ENCODE measurements at places on chromosomes 4 and X. TPM values are rescaled to one million over a fixed set of nuclear protein-coding genes. Genes with fewer than 3 reads are reported as not detected.
A peak's percentile ranks its signal among the peaks of the same experiment; 100 is the strongest.

Gene PAGE2B
- total RNA-seq: not detected

Gene DAPP1
- 0.38 TPM for total RNA-seq

Gene TIGD4
- 1.8 TPM for total RNA-seq

Gene KLHL15
- 12.8 TPM for total RNA-seq

Gene HELT
- total RNA-seq: not detected

Gene TCEAL5
- 0.88 TPM for total RNA-seq

Gene HELQ
- total RNA-seq: 26.5 TPM

Gene SOD3
- total RNA-seq: 215 TPM

DNA sequence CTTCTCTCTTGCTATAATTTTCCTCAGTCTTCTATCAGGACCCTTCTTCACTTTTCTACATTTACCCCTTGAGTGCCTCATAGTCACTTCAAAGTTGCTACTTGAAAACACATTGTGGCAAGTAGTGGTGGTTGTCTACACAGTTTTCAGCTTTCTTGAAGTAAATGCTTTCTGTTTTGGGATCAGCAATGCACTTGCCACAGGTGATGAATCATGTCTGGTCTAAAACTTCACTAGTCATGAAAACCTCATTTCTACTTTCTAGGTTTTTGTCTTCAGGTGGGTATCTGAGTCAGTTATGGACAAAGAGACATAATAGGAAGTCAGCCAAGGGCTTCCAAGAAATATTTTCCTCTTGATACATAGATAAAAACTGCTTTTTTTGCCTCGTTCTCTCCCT is 359.2 kb downstream of the CCSER1 start:
- DNase-seq: no peak
- H3K27ac ChIP-seq: no peak overlapping the region
- no peaks in the 10 kb centered on the region for H3K36me3 ChIP-seq
- H3K4me1 ChIP-seq: no peaks in the 10 kb centered on the region

DNA sequence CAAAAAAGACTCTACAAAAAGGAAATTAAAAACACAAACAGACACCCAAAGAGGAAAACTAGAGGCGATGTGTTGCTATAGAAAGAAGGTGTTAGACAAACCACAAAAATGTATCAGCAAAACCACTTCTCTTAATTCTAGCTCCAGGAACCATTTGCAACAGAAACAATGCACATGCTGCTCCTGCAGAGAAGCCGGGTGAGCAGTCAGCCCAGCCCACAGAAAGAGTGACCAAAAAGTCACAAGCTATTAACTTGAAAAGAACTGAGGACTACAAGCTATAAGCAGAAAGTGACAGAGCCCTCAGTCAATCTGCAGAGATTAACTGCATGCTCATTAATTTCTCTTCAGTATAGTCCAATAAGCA is 96.2 kb upstream of the KLHL13 start:
- H3K27me3 ChIP-seq: no peaks in the 10 kb centered on the region
- no peak overlapping the region for H3K4me3 ChIP-seq
- H3K36me3 ChIP-seq: no peaks in the 10 kb centered on the region
- H3K27ac ChIP-seq: no peak overlapping the region
- DNase-seq: no peak

- H3K4me1 ChIP-seq: peaks cover 13% of the 10 kb centered on the region
- H3K27ac ChIP-seq: peak overlapping the region; percentile 62
- no peaks in the 10 kb centered on the region for H3K36me3 ChIP-seq
- H3K27me3 ChIP-seq: peaks cover 4% of the 10 kb centered on the region
- no peak overlapping the region for H3K4me3 ChIP-seq
Measured at GRCh38 chrX:68420559-68420958, 12.7 kb downstream of the OPHN1 start.

- no peaks in the 10 kb centered on the region for H3K36me3 ChIP-seq
- H3K4me3 ChIP-seq: no peak overlapping the region
- H3K27ac ChIP-seq: no peak overlapping the region
- H3K27me3 ChIP-seq: no peaks in the 10 kb centered on the region
- DNase-seq: no peak
- no peaks in the 10 kb centered on the region for H3K4me1 ChIP-seq
Measured at GRCh38 chrX:86237482-86237881, 89.2 kb downstream of the DACH2 start.

DNA sequence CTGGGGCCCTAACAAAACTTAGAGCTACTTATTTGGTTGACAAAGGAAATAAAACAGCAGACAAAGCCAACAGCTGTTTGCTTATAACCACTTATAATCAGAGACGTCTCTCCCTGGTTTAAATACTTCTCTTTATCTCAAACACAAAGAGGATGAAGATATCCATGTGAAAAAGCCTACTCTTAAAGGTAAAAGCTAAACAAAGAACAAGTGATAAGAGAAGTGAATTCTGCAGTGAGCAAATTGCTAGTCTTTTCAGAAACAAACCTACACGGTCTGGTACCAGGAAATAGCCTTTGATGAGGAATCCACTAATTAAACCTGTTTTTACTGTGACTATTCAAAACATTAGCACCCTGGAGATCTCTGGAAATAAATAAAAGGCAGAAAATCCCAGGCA is 46.7 kb downstream of the GRIA3 start:
- no peaks in the 10 kb centered on the region for H3K36me3 ChIP-seq
- DNase-seq: no peak
- H3K27ac ChIP-seq: no peak overlapping the region
- no peaks in the 10 kb centered on the region for H3K27me3 ChIP-seq
- no peak overlapping the region for H3K4me3 ChIP-seq
- H3K4me1 ChIP-seq: no peaks in the 10 kb centered on the region

DNA sequence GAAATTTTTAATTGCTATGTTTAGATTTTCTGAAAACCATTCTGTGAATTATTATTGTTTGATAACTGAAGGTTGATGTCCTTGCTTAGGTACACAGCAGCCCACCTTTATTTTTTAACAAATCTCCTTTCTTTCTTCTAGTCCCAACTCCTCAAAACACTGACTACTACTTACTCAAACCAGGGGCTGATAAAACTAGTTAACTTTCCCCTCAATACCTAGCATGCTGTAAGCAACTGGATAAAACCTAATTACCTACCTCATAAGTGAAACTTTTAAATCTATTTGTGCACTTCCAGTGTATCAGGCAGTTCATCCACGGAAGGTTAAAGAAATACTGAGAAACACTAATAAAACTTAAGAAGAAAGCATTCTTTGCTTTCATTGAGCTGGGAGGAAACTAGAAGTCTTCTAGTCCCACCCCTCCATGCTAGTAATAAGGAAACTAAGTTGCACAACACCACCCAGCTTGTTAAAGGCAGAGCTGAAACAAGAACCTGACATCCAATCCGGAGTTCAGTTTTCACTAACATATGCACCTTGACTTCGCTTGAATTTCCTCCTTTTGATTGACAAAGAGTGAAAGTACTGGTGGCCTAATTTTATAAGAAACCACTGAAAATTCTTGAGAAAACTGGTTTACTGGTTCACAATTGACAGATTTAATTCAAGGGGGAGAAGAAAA is 180.2 kb upstream of the TET2 start:
- no peak for DNase-seq
- H3K27ac ChIP-seq: no peak overlapping the region
- H3K36me3 ChIP-seq: no peaks in the 10 kb centered on the region
- no peaks in the 10 kb centered on the region for H3K27me3 ChIP-seq
- H3K4me1 ChIP-seq: no peaks in the 10 kb centered on the region

- no peak for DNase-seq
- H3K27me3 ChIP-seq: no peaks in the 10 kb centered on the region
- no peak overlapping the region for H3K4me3 ChIP-seq
Measured at GRCh38 chr4:152784490-152785350, 5.0 kb downstream of the ARFIP1 start.

- no peaks in the 10 kb centered on the region for H3K4me1 ChIP-seq
- DNase-seq: no peak
- no peaks in the 10 kb centered on the region for H3K27me3 ChIP-seq
- H3K27ac ChIP-seq: no peak overlapping the region
Measured at GRCh38 chr4:76053730-76054129, 17.9 kb upstream of the CXCL11 start.

DNA sequence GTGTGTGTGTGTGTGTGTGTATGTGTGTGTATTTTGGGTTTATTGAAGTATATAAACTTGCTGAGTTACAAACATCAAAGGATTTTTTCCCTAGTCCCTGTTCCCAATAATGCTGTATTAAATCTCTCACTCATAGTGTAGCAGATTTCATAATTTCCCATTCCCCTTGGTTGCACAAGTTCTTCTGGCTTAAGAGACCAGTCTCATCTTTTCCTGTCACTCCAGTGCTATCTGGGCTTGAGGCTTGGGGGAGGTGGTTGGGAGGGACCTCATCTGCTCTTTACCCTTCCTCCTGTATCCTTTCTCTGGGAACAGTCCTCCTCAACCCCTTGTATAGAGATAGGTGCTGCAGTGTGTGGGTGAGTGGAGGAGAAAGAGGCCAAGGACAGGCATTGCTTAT is 285.4 kb upstream of the BOD1L1 start:
- DNase-seq: no peak
- no peaks in the 10 kb centered on the region for H3K4me1 ChIP-seq
- no peak overlapping the region for H3K4me3 ChIP-seq
- H3K27ac ChIP-seq: no peak overlapping the region
- no peaks in the 10 kb centered on the region for H3K36me3 ChIP-seq

DNA sequence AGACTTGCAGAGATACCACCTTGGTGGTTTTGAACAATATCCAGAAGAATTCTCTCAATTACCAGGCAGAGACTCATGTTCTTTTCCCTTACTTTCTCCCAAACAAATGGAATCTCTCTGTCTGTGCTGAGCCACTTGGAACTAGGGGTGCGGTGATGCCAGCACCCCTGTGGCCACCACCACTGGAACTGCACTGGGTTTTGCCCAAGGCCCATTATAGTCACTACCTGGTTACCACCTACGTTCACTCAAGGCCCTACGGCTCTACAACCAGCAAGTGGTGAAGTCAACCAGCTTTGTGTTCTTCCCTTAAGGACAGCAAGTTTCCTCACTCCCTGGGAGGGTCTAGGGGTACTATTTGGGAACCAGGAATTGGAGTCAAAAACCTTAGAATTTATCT is 1183.7 kb downstream of the FSTL5 start:
- H3K4me3 ChIP-seq: no peak overlapping the region
- no peak for DNase-seq
- H3K27ac ChIP-seq: no peak overlapping the region
- H3K4me1 ChIP-seq: no peaks in the 10 kb centered on the region
- no peaks in the 10 kb centered on the region for H3K36me3 ChIP-seq

DNA sequence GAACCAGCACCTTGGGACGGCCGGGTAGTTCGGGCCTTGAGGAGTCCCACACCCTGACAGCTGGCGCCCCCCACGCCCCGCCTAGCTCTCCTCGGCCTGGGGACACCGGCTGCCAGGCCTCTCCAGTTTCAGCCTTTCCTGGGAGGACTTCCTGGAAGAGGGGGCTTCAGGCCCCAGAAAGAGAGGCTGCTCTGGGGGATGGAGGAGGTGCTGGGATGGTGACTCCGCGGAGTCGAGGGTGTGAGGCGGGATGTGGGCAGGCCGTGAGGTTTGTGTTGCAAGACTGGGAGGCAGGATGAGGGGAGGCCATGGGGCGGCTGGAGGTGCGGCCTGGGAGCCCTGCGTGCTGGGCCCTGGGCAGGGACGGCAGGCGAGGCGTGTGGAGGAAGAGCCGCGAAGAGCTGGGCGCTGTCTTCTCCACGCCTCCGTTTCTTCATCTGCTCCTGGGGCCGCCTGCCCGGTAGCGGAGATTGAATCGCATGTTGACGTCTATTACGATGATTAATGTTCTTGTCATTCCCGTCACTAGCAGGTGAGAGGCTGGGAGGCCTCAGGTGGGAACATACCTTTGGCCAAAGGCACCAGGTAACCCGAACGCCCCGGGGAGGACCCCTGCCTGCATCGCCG is 918 bp upstream of the FGFRL1 start:
- H3K36me3 ChIP-seq: no peaks in the 10 kb centered on the region
- peak overlapping the region; percentile 50 for H3K27ac ChIP-seq
- H3K27me3 ChIP-seq: no peaks in the 10 kb centered on the region
- H3K4me1 ChIP-seq: peaks cover 34% of the 10 kb centered on the region
- peak; percentile 55 for DNase-seq

DNA sequence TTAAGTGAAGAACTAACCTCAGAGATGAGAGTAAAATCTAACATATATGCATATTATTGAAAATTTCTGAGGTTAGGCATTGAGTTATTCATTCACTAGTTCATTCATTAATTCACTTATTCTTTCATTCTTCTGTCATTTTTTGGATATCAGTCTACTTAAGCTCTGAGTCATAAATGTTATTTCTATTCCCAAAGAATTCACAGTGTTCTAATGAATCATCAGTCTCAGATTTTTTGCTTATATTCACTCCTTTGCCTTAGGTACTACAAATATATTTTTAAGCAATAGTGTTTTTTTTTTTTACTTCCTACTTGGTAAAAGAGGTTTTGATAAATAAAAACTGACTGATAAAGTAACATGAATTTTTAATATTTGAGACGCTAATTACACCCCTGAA is 95.2 kb upstream of the DKK2 start:
- no peak overlapping the region for H3K27ac ChIP-seq
- no peaks in the 10 kb centered on the region for H3K4me1 ChIP-seq
- no peaks in the 10 kb centered on the region for H3K27me3 ChIP-seq
- no peaks in the 10 kb centered on the region for H3K36me3 ChIP-seq
- DNase-seq: no peak
- no peak overlapping the region for H3K4me3 ChIP-seq

GRCh38 chrX:119971184-119971583 is 27.6 kb upstream of the NKAP start:
- no peak overlapping the region for H3K4me3 ChIP-seq
- no peaks in the 10 kb centered on the region for H3K36me3 ChIP-seq
- H3K27me3 ChIP-seq: no peaks in the 10 kb centered on the region
- H3K4me1 ChIP-seq: no peaks in the 10 kb centered on the region
- no peak for DNase-seq
- H3K27ac ChIP-seq: no peak overlapping the region

DNA sequence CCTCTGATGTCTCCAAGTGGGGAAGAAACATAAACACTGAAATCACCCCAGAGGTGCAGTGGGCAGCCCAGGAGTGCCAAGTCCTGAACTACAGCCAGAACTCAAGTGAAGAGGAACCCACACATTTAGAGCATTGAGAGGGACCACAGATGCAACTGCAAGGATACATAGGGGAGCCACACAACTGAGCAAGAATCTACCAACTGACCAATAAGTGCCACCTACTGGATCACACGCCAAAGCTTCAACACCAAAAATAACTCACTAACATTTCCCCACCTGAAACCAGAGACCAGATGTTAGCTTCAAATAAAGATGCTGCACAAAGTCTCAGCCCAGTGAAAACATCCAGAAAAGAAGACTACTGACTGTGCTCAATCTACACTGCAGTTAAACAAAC is 276.7 kb upstream of the GRIA3 start:
- no peak overlapping the region for H3K27ac ChIP-seq
- H3K4me3 ChIP-seq: no peak overlapping the region
- no peaks in the 10 kb centered on the region for H3K4me1 ChIP-seq

DNA sequence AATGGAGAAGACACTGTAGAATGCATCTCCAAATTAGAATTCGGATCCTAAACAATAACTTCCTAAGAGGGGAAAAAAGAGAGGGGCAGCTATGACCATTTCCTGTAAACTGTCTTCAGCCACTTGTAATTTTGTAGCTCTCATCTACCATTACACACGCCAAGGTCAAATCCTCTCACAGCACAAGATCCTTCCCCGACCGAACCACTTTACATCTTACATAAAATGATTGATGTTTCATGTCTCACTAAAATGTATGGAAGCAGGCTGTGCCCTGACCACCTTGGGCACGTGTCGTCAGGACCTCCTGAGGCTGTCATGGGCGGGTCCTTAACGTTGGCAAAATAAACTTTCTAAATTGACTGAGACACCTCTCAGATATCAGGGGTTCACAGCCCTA is 24.1 kb upstream of the PBDC1 start:
- peak overlapping the region; percentile 70 for H3K27ac ChIP-seq
- peaks cover 19% of the 10 kb centered on the region for H3K4me1 ChIP-seq
- no peaks in the 10 kb centered on the region for H3K36me3 ChIP-seq
- no peak overlapping the region for H3K4me3 ChIP-seq
- DNase-seq: peak; percentile 34

GRCh38 chr4:128159967-128160366 is 98.9 kb downstream of the LARP1B start:
- no peak for DNase-seq
- no peaks in the 10 kb centered on the region for H3K27me3 ChIP-seq
- no peak overlapping the region for H3K27ac ChIP-seq
- H3K36me3 ChIP-seq: no peaks in the 10 kb centered on the region
- no peaks in the 10 kb centered on the region for H3K4me1 ChIP-seq
